ENCODE measurements at places on chromosomes 5 and 9.

DNA sequence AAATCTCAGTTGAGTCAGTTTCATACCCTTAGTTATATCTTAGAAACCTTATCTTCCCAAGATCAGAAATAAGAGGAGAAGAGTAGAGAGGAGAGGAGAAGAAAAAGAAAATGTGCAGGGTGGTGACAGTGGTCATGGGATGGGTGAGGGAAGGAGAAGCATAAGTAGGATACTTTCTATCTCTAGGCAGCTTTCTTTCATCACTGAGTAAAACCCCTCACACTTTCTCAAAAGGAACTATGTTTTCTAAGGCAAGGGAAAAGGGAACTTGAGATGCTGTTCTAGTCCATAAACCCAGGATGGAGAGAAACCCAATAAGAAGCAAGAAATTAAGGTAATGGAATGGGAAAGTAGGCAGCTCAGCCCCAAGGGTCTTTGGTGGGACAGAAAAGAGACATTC is 225.3 kb downstream of the MCTP1 start:
- peak; percentile 78 for DNase-seq

DNA sequence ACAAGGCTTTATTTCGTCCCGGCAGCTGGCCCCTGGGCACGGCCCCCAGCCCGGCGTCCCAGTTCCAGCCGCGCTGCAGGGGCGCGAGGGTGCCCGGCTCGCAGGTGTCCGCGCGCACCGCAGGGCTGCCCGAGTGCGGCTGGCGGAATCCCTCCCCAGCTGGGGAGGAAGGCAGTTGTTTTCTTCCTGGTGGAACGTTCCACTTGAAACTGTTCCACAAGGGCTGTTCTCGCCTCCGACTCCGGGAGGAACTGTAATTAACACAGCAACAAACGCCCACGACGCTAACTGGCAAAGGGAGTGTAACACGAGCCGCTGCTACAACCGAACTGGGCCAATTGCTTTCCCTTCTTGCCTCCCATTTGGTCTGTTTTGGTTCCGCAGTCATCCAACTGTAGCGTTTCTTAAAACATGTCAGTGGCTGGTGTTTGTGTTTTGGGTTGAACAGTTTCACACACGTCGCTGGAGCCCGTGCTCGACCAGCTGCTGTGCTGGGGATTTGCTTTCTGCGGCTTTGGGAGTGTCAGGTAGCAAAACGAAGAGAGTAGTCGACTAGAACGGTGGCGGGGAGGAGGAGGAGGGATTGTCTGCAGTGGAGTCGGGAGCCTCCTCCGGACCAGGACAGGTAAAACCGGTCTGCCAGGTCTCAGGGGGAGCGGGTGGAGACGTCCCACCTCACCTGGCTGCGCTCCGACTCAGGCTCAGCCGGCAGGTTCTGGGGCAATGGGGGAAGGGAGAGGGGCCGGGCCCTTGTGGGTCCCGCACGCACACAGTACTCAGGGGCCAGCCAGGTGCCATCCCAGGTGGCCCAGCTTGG is 131.6 kb upstream of the NIPBL start:
- peak; percentile 61 for DNase-seq

- DNase-seq, result no peak
Observed at GRCh38 chr5:135064235-135064570, 30.2 kb upstream of the PITX1 start.

- DNase-seq, result no peak
Observed at GRCh38 chr5:111922344-111922743, 165.3 kb upstream of the NREP start.
